Lower lobe of right lung (tissue), 2 donors: ENCODE measurements at places on chromosomes 7 and 10. TPM values are rescaled to one million over a fixed set of nuclear protein-coding genes. Genes with fewer than 3 reads are reported as not detected.

- H3K4me1 ChIP-seq: no peaks in the 10 kb centered on the region
- no peak for DNase-seq
- no peaks in the 10 kb centered on the region for H3K36me3 ChIP-seq
- no peak overlapping the region for H3K4me3 ChIP-seq
- H3K27me3 ChIP-seq: no peaks in the 10 kb centered on the region
- H3K27ac ChIP-seq: no peak overlapping the region
Observed at GRCh38 chr10:64528294-64529002, 1007.2 kb downstream of the REEP3 start.

The CALML3 gene
- not detected for total RNA-seq

DNA sequence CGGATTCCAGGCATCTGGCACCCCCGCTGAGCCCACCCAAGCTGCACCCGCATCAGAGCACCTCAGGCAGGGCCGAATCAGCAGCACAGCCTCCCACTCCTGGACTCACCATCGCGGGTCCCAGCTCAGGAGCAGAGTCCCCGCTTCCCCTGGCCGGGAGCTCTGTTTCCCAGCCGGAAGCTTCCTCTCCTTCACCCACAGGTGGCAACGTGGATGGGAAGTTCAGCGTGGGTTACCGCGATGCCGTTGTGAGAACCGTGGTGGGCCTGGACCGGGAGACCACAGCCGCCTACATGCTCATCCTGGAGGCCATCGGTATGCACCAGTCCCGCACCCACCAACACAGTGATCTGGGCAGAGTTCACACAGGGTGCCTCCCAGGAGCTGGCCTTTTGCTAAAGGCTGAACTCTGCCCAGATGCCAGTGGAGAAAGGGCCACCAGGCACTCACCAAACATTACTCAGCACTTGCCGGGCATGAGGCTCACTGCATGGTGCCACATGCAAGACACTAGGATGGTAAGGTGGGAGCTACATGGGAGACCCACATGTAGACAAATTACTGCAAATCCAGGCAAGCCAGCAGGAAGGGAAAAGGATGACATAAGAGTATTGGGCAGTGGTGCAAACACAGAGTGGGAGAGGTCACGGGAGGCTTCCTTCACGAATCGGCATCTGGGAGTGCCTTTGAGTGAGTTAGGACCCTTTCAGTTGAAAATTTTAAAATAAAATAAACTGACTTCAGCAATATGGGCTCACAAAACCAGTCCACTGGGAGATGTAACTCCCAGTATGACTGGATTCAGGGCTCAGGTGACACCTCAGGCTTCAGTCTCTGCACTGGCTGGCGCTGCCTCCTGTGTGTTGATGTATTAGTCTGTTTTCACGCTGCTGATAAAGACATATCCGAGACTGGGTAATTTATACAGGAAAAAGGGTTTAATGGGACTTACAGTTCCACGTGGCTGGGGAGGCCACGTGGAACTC lies 10.4 kb downstream of the C10orf105 start:
- no peak overlapping the region for H3K4me3 ChIP-seq

GRCh38 chr10:79353000-79353406 lies 5.7 kb downstream of the PPIF start:
- peak; percentile 65 for DNase-seq
- H3K36me3 ChIP-seq: peaks cover 67% of the 10 kb centered on the region
- peaks cover 23% of the 10 kb centered on the region for H3K4me1 ChIP-seq
- no peak overlapping the region for H3K27ac ChIP-seq

GRCh38 chr10:36030516-36030915 lies 388.4 kb upstream of the FZD8 start:
- no peak overlapping the region for H3K27ac ChIP-seq
- no peak overlapping the region for H3K4me3 ChIP-seq
- no peak for DNase-seq
- no peaks in the 10 kb centered on the region for H3K36me3 ChIP-seq
- H3K4me1 ChIP-seq: no peaks in the 10 kb centered on the region

GRCh38 chr7:28560767-28561166 lies 148.4 kb downstream of the CREB5 start:
- no peak overlapping the region for H3K27ac ChIP-seq
- no peak for DNase-seq
- no peaks in the 10 kb centered on the region for H3K4me1 ChIP-seq
- no peaks in the 10 kb centered on the region for H3K27me3 ChIP-seq

The NOS3 gene
- 15.1 TPM for total RNA-seq

The EPHA1 gene
- 9.0 TPM for total RNA-seq

DNA sequence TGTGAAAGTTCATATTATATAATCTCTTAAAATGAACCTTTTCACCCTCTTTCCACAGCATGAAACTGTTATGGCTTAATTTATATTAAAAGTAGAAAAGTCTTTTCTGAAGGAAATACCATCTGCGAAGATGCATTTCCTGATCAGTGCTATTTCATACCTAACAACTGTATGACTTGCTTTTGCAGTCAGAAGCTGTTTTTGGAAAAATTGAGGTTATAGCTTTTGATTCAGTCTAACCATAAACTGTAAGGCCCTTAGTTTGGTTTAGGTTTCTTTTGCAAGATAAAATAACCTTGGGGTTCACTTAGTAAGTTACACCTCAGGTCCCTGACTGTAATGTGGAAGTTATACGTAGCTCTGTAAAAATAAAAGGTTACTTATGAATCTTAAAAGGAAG lies 22.7 kb upstream of the PARP12 start:
- H3K27me3 ChIP-seq: no peaks in the 10 kb centered on the region
- peaks cover 26% of the 10 kb centered on the region for H3K36me3 ChIP-seq

DNA sequence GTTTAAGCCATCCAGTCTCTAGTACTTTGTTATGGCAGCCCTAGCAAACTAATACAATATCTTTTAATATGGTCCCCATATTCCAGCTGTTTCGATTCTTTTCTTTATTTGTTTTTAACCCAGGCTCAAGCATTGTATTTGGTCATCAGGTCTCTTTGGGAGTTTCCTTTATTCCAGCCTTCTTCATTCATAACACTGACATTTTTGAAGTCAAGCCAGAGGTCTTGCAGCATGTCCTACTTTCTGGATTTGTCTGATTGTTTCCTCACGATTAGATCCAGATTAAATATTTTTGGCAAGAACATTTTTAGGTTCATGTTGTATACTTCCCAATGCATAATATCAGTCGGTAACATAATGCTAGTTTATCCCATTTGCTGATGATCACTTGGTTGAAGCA lies 11.8 kb downstream of the SLC25A13 start:
- H3K36me3 ChIP-seq: no peaks in the 10 kb centered on the region
- H3K27ac ChIP-seq: no peak overlapping the region
- no peaks in the 10 kb centered on the region for H3K27me3 ChIP-seq
- peaks cover 79% of the 10 kb centered on the region for H3K4me1 ChIP-seq
- no peak overlapping the region for H3K4me3 ChIP-seq

DNA sequence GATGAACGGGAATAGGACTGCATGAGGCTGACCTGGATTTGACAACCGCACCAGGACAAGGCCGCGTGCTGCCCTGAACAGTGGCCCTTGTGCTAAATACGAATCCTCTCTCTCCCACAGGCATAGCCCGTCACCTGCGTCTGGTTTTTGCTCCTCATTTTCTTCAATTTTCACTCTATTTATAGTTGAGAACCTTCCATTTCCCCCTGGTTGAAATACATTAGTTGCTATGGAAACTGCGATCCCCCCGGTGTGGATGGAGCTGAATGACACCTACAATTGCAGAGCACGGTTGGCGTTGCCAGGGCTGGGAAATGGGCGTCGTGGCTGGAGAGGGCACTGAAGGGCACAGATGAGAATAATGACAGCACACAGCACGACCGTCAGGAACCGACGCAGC lies 158.6 kb upstream of the PITRM1 start:
- peaks cover 3% of the 10 kb centered on the region for H3K27me3 ChIP-seq
- no peak overlapping the region for H3K27ac ChIP-seq

DNA sequence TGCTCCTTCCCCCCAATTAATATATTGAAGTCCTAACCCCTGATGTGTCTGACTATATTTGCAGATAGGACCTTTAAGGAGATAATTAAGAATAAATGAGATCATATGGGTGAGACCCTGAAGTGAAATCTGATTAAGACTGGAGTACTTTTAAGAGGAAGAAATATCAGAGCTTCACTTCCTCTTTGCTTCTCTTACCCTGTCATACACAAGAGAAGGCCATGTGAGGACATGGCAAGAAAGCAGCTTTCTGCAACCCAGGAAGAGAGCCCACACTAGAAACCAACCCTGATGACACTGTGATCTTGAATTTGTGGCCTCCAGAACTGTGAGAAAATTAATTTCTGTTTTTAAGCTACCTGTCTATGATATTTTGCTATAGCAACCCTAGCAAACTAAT lies 44.2 kb downstream of the JMJD1C start:
- no peak for DNase-seq
- H3K27me3 ChIP-seq: no peaks in the 10 kb centered on the region
- no peaks in the 10 kb centered on the region for H3K36me3 ChIP-seq
- no peak overlapping the region for H3K27ac ChIP-seq
- no peak overlapping the region for H3K4me3 ChIP-seq
- peaks cover 30% of the 10 kb centered on the region for H3K4me1 ChIP-seq

The PRSS37 gene
- total RNA-seq: not detected

GRCh38 chr10:60916025-60916424 lies 28.0 kb downstream of the RHOBTB1 start:
- H3K4me1 ChIP-seq: peaks cover 3% of the 10 kb centered on the region
- H3K36me3 ChIP-seq: no peaks in the 10 kb centered on the region
- H3K27me3 ChIP-seq: no peaks in the 10 kb centered on the region
- DNase-seq: no peak
- no peak overlapping the region for H3K27ac ChIP-seq

DNA sequence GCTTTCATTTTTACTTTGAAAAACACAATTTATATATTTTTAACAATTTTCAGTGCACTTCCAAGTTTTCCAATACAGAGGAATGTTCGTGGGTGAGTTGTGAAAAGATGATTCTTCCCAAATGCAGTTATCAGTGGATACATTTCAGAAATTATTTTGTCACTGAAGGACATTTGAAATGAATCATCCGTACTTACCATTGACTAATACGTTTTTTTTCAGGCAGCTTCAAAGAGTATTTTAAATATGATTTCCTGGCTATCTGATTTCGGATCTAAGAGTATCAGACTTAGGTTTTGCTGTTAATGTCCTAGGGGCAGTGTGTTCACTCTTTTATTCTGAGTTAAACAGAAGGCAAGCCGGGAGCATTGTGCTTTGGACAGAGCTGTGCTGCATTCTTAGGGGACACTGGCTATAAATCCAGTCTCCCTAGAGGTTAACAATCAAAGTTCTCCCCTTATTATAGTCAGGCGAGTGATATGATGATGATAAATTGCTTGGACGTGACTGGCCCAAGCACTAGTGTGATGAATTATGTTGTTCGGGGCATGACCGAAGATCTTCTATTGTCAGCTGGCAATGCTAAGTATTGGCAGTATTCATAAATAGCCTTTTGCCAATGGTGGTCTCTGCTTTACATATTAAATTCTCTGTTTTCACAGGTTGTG lies 4.5 kb downstream of the PTER start:
- H3K36me3 ChIP-seq: peaks cover 2% of the 10 kb centered on the region
- no peak for DNase-seq
- no peaks in the 10 kb centered on the region for H3K27me3 ChIP-seq
- H3K27ac ChIP-seq: peak overlapping the region; percentile 68
- H3K4me1 ChIP-seq: peaks cover 40% of the 10 kb centered on the region
- H3K4me3 ChIP-seq: no peak overlapping the region

DNA sequence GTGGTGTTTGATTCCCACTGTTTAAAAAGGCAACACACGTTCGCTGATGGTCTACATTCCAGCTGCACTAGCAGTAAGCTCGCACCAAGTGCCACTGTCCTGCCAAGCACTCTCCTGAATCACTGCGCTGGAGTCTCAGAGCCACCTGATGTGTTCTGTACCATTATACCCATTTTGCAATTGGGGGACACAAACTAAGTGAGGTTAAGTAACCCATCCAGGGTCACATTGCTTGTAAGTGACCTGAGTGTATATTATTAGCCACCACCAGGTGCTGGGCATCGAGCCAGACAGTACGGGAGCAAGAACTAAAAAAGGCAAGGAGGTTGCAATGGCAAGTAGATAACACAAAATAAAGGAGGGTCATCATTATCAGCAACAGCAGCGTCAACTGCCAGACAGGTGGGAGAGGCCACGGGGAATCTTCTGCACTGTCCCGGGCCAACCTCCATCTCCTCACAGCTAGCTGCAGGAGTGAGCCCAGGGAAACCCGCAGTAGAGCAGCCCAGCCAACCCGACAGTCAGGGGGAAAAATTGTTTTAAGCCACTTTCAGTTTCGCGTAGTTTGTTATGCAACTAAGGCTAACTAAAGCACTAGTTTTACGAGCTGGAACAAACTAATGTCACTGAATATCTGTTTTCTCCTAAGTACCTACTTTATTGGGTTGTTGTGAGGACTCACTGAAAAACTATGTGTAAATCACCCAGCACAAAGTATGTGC lies 712 bp upstream of the CPVL start:
- no peaks in the 10 kb centered on the region for H3K36me3 ChIP-seq
- peak overlapping the region; percentile 53 for H3K4me3 ChIP-seq
- H3K27me3 ChIP-seq: peaks cover 12% of the 10 kb centered on the region
- H3K27ac ChIP-seq: no peak overlapping the region
- DNase-seq: no peak

- no peaks in the 10 kb centered on the region for H3K36me3 ChIP-seq
- peaks cover 17% of the 10 kb centered on the region for H3K4me1 ChIP-seq
- no peaks in the 10 kb centered on the region for H3K27me3 ChIP-seq
- DNase-seq: no peak
Observed at GRCh38 chr7:80087051-80087770, 47.4 kb upstream of the GNAI1 start.

- peaks cover 36% of the 10 kb centered on the region for H3K4me1 ChIP-seq
- peak overlapping the region; percentile 47 for H3K27ac ChIP-seq
- H3K27me3 ChIP-seq: no peaks in the 10 kb centered on the region
- no peaks in the 10 kb centered on the region for H3K36me3 ChIP-seq
- H3K4me3 ChIP-seq: no peak overlapping the region
Observed at GRCh38 chr10:6300106-6300783, 97.5 kb downstream of the PFKFB3 start.

The AHR gene
- total RNA-seq: 132 TPM

DNA sequence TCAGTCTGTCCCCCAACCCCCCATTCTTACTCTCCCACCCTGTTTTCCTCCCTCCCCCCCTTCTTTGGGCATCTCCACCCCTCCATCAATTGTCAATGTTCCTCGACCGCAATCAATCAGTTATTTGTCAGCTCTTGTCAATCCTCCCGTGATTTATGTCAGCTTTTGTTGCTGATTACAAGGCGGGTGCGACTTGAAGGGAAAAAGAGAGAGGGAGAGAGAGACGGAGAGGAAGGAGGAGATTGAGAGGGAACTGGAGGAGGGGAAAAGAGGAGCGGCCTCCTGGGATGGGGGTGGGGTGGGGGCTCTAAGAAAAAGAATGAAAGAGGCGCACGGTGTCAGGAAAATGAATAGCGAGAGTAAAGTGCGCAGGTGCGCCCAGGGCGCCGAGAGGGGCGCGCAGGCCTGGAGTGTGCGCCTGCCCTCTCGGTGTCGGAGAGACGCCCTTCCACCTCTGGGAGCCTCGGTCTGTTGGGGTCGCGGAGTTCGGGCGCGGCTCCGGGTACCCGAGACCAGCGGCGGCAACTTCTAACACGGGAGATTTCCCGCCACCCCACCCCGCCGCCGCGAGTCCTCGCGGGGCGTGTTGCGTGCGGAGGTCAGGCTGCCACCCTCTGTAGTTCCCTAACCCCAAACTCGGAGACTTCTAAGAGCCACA lies 1.1 kb upstream of the ZNF503 start:
- peaks cover 10% of the 10 kb centered on the region for H3K27me3 ChIP-seq
- peak overlapping the region; percentile 93 for H3K4me3 ChIP-seq
- H3K36me3 ChIP-seq: peaks cover 16% of the 10 kb centered on the region
- peaks cover 15% of the 10 kb centered on the region for H3K4me1 ChIP-seq
- H3K27ac ChIP-seq: peak overlapping the region; percentile 97
- peak; percentile 63 for DNase-seq
